ENCODE measurements at places on chromosomes 5 and 9.
A peak's percentile ranks its signal among the peaks of the same experiment; 100 is the strongest.

GRCh38 chr9:130243015-130243881, 22.3 kb upstream of the HMCN2 start:
- peak; percentile 71 for DNase-seq

GRCh38 chr5:89105171-89105695, 222.2 kb upstream of the MEF2C start:
- DNase-seq, result no peak

GRCh38 chr5:178664141-178664540, 37.3 kb upstream of the CLK4 start:
- DNase-seq, result no peak

- DNase-seq, result no peak
These were observed 129.3 kb upstream of the IER5L start for GRCh38 chr9:129307227-129307970.

- no peak for DNase-seq
These were observed 161.7 kb upstream of the CDH12 start for GRCh38 chr5:23014825-23015224.
